Panc1 (cell line): ENCODE measurements at places on chromosomes 5 and 9. TPM values are rescaled to one million over a fixed set of nuclear protein-coding genes. Genes with fewer than 3 reads are reported as not detected.

GRCh38 chr5:159017786-159018185, 81.9 kb downstream of the EBF1 start:
- H3K27me3 ChIP-seq, result no peaks in the 10 kb centered on the region; the same call in 1 of the 2 replicates
- no peak overlapping the region for H3K4me3 ChIP-seq
- no peak overlapping the region for H3K27ac ChIP-seq

- no peaks in the 10 kb centered on the region for H3K36me3 ChIP-seq
- no peak overlapping the region for H3K4me3 ChIP-seq
- no peaks in the 10 kb centered on the region for H3K4me1 ChIP-seq
- H3K27ac ChIP-seq, result no peak overlapping the region
- no peak for DNase-seq
Measured at GRCh38 chr9:20632705-20633104, 10.4 kb upstream of the MLLT3 start.

DNA sequence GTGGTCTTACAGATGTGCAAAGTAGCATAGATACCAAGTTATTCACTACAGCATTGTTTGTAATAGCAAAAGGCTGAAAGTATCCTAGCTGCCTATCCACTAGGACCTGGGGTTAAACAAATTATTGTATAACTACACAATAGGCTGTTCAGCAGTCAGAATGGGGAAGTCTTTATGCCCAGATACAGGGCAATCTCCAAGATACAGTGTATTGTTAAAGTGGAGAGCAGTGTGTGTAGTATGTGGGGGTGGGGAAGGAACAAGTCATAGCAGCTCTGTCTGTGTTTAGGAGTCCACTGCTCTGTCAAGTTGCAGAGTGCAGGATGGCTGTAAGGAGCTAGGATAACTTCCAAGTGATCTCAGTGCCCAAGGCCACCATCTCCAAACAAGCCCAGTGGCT, 5.5 kb downstream of the PCYOX1L start:
- DNase-seq, result no peak
- no peaks in the 10 kb centered on the region for H3K36me3 ChIP-seq
- H3K4me3 ChIP-seq, result no peak overlapping the region

GRCh38 chr5:41754857-41755256, 115.4 kb downstream of the OXCT1 start:
- H3K27ac ChIP-seq, result no peak overlapping the region

- no peaks in the 10 kb centered on the region for H3K4me1 ChIP-seq
- H3K27ac ChIP-seq, result no peak overlapping the region
- no peak overlapping the region for H3K4me3 ChIP-seq
- H3K27me3 ChIP-seq, result no peaks in the 10 kb centered on the region
- H3K36me3 ChIP-seq, result no peaks in the 10 kb centered on the region
Measured at GRCh38 chr9:121637713-121638220, 13.7 kb upstream of the DAB2IP start.

DNA sequence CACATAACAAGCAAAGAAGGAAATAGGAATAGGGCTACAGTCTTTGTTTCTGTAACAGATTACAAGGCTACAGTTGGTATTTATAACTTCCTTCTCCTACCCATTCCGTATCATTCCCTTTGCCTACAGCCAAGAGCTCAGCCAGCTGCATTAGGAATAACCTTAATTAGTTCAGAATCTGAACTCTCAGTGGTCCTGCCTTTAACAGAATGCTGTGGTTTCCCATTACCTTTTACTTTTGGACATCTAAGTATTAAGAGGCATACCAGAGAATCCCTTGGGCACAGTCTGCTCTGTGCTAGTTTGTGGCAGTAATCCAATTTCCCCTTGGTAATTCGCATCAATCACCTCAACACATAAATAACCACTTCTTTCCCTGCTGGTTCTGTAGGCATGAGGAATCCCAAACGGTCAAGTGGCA, 44.2 kb downstream of the PKD2L2 start:
- H3K4me1 ChIP-seq, result no peaks in the 10 kb centered on the region
- no peaks in the 10 kb centered on the region for H3K27me3 ChIP-seq
- peaks cover 6% of the 10 kb centered on the region for H3K36me3 ChIP-seq
- H3K4me3 ChIP-seq, result no peak overlapping the region
- DNase-seq, result no peak

DNA sequence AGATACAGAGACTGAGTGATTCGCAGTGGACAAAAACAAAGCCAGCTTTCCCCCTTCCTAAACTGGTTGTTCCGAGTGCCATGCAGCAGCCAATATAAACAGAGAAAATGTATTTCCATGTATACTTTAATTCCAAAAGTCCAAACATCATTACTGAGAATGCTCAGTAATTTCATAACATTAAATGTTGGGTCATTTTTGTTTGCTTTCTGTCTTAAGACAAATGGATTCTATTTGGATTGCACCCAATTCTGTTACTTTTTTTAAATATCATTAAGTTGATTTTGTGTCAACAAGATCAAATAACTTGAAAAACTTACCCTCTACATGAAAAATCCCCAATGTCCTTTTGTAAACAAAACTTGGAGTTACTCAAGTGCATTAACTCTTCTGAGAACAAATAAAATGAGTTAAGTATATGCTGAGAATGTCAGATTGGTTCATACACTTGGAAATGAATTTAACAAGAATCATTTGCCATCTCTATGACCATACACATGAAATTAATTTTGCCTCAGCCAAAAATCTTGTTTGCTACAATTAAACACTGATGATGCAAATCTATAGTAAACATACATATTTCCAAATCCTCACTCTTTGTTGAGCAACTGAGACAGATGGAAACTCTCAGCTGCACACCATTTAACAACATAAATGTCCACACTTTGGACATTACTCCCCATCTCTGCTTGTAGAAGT, 19.4 kb downstream of the LURAP1L start:
- H3K4me3 ChIP-seq, result no peak overlapping the region
- peak overlapping the region; percentile 65 for H3K27ac ChIP-seq
- no peaks in the 10 kb centered on the region for H3K36me3 ChIP-seq
- H3K27me3 ChIP-seq, result no peaks in the 10 kb centered on the region
- peaks cover 9% of the 10 kb centered on the region for H3K4me1 ChIP-seq

DNA sequence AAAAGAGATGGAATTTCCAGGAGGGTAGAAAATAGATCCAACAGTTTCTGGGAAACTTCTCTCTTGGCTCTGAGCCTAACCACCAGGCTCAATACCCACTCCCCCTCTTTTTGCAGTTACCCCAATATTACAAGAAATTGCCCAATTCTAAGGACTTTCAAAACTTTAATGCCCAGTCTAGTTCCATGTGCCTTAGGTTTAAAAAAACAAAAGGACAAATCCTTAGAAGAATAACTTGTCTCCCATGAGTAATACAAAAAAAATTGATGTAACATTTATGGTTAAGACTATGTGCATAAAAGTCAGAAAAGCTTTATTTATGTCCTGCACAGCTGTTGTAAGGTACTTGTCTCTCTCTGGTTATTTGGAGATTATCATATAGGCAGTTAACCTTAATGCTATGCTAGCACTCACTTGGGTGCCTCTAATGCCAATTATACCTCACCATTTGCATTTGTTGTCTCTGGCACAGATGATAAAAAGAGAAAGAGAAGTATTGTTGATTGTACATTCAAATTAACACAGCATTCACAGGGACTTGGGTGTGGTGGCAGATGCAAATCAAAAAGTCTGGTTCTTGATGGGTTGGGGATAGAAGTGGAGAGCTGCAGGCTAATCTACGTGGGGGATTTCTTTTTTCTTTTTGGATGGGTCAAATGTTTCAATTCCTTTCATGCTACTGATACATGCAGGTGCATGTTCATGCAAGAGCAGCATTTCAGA, 159.4 kb downstream of the PIK3R1 start:
- H3K4me1 ChIP-seq, result no peaks in the 10 kb centered on the region
- DNase-seq, result no peak
- H3K27me3 ChIP-seq, result peaks cover 3% of the 10 kb centered on the region; the same call in 1 of the 2 replicates
- H3K4me3 ChIP-seq, result no peak overlapping the region
- no peak overlapping the region for H3K27ac ChIP-seq

GRCh38 chr5:179836225-179837019, 15.7 kb downstream of the SQSTM1 start:
- H3K4me3 ChIP-seq, result no peak overlapping the region
- H3K36me3 ChIP-seq, result peaks cover 17% of the 10 kb centered on the region

DNA sequence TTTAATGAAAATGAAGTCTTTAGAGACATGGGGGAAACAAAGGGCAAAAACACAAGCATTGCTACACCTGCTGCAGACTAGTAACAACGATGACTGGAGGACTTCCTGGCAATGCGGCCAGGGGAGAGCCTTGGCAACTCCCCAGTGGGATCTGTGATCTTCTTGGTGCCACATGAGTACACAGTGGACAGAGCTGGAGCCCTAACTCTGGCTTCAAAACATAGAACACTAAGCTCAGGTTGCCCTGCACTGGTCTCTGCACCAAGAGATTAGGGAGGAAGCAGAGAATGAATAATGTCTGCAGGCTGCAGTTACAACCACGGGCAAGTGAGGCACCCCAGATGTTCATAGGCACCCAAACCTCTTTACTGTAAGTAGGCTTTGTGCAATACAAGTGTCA, 91.1 kb downstream of the MRPS27 start:
- H3K4me1 ChIP-seq, result no peaks in the 10 kb centered on the region
- no peak overlapping the region for H3K27ac ChIP-seq
- H3K27me3 ChIP-seq, result no peaks in the 10 kb centered on the region
- DNase-seq, result no peak
- H3K4me3 ChIP-seq, result no peak overlapping the region
- peaks cover 17% of the 10 kb centered on the region; the same call in 1 of the 2 replicates for H3K36me3 ChIP-seq

The GTF2H2C gene
- total RNA-seq, result 46.3 TPM
